ENCODE measurements at places on chromosomes 7 and 10.

- no peak for DNase-seq
Measured at GRCh38 chr7:2258661-2259365, 16.8 kb downstream of the NUDT1 start.

DNA sequence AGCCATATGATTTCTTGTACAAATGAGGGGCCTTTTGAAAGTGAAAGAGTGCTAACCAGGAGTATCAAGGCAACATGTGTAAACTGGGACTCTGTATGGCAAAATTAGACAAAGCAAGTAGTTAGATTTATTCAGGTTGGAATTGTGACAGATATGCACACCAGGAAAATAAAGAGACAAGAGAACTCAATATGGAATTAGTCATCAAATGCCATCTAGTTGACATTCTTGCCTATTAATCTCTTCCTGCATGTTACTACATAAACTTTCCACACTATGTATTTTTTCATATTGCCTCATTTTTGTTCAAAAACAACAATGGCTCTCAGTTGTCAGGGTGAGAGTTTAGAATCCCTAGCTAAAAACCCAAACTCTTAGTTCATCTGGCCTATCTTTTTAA is 799.0 kb downstream of the NRG3 start:
- no peak for DNase-seq

DNA sequence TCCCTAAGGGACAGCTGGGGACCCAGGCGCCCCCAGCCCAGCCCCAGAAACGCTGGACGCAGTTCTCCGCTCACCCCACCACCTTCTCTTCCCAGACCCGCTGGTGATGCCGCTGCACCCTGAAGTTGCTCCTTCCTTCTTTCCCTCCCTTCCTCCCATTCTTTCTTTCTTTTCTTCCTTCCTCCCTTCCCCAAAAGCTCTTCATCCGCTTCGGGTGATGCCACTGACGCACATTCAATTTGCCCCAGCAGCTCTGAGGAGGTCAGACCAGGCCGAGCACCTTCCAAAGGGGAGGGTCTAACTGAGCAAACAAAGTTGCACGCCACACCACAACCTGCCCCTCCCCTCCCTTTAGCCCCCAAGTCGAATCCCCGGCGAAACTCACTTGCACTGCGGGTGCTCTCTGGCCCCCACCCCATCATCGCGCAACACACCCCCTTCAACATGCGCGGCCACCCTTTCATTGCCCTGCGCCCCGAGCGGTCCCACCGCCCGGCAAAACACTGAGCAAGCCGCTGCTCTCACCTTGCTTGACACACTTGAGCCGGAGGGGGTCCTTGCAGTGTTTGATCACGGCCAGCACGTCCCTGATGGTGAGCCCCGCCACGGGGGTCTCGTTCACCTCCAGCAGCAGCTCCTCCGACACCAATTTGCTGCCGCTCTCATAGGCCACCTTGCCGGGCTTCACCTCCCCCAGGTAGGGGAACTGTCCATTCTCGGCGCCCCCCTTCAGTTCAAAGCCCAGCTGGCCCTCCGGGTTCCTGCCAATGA is 787 bp downstream of the MAGI2 start:
- DNase-seq: no peak

GRCh38 chr10:52256832-52257691 is 57.0 kb upstream of the DKK1 start:
- no peak for DNase-seq

GRCh38 chr10:75304741-75305390 is 69.1 kb upstream of the COMTD1 start:
- DNase-seq: no peak
